ENCODE measurements at places on chromosomes 5 and 9.

DNA sequence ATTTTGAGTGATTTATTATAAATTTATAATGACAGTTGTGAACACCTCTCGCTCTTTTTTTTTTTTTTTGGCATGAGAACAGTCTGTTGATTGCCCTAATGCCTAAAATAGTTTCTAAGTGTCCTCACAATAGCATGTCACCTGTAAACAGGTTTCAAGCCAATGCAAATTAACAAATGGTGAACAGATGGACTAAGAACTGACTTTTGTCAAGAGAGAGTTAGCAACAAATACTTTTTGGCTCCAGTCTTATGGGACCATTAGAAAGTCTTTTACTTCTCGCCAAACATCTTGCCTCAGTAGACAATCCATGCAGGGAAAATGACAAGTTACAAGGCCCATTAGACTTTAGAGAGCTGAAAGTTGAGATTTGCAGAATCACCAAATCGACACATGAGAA lies 67.8 kb downstream of the MED27 start:
- no peaks in the 10 kb centered on the region for H3K27me3 ChIP-seq
- no peak overlapping the region for H3K4me3 ChIP-seq
- peaks cover 8% of the 10 kb centered on the region for H3K36me3 ChIP-seq
- no peak overlapping the region for H3K27ac ChIP-seq

- H3K4me1 ChIP-seq = peaks cover 37% of the 10 kb centered on the region
- no peaks in the 10 kb centered on the region for H3K27me3 ChIP-seq
- H3K4me3 ChIP-seq = peak overlapping the region; percentile 86
- H3K27ac ChIP-seq = no peak overlapping the region
- no peak for DNase-seq
Measured at GRCh38 chr9:127938298-127938690, 640 bp upstream of the DPM2 start.

- no peak for DNase-seq
- no peak overlapping the region for H3K27ac ChIP-seq
- H3K4me3 ChIP-seq = no peak overlapping the region
- peaks cover 15% of the 10 kb centered on the region for H3K27me3 ChIP-seq
Measured at GRCh38 chr9:132456241-132456640, 46.2 kb downstream of the CFAP77 start.

GRCh38 chr5:174355208-174355612 lies 309.7 kb downstream of the NSG2 start:
- DNase-seq = no peak
- no peaks in the 10 kb centered on the region for H3K27me3 ChIP-seq
- H3K4me1 ChIP-seq = no peaks in the 10 kb centered on the region
- H3K27ac ChIP-seq = no peak overlapping the region
- H3K36me3 ChIP-seq = no peaks in the 10 kb centered on the region

GRCh38 chr9:18495065-18495464 lies 21.1 kb downstream of the ADAMTSL1 start:
- no peak for DNase-seq
- no peaks in the 10 kb centered on the region for H3K4me1 ChIP-seq
- H3K36me3 ChIP-seq = no peaks in the 10 kb centered on the region
- H3K27ac ChIP-seq = no peak overlapping the region

Data from CD8-positive, alpha-beta memory T cell (primary cell).